ENCODE measurements at places on chromosomes 1 and 21.

DNA sequence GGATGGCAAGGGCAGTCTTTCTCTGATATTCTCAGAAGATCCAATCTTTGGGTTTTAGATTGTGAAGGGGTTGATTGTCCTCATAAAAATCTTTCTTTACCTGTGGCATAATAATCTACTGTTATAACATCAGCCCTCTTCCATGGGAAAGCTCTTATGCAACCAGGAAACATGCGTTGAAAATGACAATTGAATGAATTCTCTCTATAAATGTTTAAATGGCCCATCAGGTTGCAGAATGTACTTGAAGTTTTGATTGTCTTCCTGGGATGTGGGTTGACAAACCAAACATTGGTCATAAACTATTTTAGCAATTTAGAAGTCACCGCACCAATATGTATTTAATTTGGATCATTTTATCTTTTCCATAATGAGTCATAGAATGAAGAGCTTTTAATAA, 31.7 kb upstream of the ITLN1 start:
- DNase-seq: no peak

DNA sequence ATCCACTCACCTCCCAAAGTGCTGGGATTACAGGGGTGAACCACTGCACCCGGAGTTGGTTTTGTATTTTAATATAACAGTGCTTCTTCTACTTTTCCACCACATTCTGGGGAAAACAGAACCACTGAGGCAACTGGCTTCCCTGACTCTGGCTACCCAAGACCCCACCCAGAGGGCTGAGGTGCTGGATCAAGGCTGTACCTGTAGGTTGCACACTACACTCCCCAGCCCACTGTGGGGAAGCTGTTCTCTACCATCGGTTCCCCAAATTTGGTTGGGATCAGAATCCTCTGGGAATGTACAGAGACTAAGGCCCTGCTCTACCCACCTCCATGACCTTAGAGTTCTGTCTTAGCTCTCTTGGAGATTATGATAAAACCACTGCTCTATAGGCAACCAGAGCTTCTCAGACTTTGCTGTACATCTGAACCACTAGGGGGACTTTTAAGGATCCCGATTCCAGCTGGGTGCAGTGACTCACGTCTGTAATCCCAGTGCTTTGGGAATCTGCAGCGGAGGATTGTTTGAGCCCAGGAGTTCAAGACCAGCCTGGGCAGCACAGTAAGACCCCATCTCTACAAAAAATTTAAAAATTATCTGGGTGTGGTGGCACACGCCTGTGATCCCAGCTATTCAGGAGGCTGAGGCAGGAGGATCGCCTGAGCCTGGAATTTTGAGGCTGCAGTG, 51.6 kb downstream of the GNG4 start:
- no peak for DNase-seq

GRCh38 chr1:40983286-40983685, 3.8 kb downstream of the CTPS1 start:
- no peak for DNase-seq

DNA sequence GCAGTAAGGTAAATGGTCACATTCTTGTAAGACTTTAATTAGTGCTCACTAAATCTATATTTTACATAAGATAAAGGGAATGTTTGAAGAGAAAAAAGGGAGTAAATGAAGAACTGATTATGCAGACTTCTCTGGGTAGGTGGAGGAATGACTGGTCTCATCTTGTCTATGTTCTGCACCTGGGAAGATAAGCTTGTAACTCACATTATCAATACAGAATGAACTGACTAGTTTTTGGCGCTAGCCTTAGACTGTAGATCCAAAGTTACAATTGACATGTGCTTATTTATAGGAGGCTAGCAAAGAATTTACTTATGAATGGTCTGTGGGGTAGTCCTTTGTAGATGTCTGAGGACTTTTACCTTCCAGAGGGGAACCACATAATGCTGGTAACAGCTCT, 214.9 kb upstream of the RAB4A start:
- no peak for DNase-seq

GRCh38 chr1:55965981-55966461, 613.3 kb downstream of the PLPP3 start:
- DNase-seq: no peak

DNA sequence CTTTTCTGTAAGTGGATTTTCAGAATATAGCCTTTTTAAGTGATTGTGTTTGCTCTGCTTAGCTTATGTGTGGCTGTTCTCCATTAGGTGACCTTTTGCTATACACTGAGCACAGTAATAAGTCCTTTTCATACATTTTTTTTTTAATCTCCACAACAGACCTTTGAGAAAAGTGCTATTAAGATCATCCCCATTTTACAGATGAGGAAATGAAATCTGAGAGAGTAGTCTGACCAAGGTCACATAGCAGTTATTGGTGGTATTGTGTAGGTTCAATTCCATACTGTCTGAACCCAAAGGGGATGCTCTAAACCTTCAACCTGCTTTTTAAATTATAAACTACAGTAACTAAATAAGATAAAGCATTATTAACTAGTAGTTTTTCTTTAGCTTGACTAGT, 1.7 kb downstream of the PRRC2C start:
- DNase-seq: no peak

GRCh38 chr1:18360251-18360650, 120.5 kb upstream of the KLHDC7A start:
- DNase-seq: no peak

- no peak for DNase-seq
Measured at GRCh38 chr1:92817137-92817697, 14.6 kb upstream of the RPL5 start.

GRCh38 chr1:237045278-237046016, 3.5 kb downstream of the RYR2 start:
- DNase-seq: no peak

DNA sequence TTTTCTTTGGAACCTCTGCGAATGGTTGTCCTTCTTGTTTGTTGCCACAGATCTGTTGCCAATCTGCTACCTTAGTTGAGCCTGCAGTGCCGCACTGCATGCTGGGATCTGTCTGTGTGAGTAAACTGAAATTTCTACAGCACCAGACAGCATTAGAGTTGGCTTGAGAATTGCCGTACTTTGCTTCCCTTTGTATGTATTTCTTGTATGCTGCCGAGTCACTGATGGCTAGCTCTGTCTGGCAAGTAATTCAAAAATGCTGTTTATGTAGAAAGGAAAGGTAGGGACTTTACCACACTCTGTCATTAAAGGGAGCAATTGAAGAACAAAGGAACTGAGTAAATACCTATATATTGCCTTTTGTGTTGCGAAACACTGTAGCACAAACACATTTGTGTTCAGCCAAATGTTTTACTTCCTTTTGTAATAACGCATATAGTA, 857.4 kb downstream of the USP25 start:
- peak; percentile 64 for DNase-seq

GRCh38 chr21:29231756-29232529, 66.8 kb upstream of the BACH1 start:
- no peak for DNase-seq

DNA sequence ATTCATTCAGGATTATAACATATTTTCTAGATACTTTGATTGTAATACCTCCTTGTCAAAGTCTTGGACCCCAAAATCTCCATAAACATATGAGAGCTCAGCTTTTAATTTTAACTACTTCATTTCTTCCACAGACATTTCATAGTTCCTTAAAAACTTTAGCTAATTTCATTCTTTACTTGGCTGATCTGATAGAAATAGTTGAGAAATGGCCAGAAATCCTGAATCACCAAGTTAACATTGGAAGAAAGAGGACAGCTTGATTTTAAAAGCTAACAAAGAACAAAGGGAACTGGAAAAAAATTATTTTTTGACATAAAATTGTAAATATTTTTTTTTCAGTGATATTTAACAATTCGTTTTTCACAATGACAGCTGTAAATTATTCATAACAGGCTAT, 216.5 kb downstream of the NTNG1 start:
- DNase-seq: no peak

- DNase-seq: no peak
Measured at GRCh38 chr1:89254658-89255287, 17.9 kb downstream of the GBP5 start.

GRCh38 chr1:160647329-160647720, 481 bp upstream of the SLAMF1 start:
- DNase-seq: no peak
